CD4-positive, alpha-beta T cell treated with Interleukin-21 for 1 hour (primary cell): ENCODE measurements at places on chromosomes 7 and 10.

- no peak for DNase-seq
Observed at GRCh38 chr7:113010377-113010776, 76.2 kb downstream of the GPR85 start.

GRCh38 chr10:103470761-103471653 lies 8.0 kb downstream of the CALHM3 start:
- peak; percentile 82 for DNase-seq

DNA sequence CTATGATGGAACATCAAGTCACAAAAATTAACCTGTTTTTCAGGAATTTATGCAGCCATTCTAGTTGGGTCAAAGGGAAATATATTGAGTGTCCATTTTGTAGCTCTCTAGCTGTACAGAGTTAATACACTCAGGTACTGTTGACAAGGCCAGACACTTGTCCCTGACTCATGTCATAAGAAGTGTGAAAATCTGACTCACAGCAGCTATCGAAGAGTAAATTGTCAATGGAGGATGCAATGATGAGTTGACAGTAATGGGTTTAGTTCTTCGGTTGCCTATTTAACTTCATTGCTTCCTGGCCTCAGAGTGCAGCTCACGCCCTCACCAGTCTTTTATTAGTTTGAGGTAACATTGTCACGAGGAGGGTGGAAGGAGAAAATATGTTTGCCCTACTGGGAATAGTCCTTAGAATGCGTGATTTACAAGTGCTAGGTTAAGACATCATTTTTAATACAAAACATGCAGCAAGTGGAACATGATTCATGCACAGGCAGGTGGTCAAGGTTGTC lies 255.1 kb downstream of the XPNPEP1 start:
- no peak for DNase-seq

DNA sequence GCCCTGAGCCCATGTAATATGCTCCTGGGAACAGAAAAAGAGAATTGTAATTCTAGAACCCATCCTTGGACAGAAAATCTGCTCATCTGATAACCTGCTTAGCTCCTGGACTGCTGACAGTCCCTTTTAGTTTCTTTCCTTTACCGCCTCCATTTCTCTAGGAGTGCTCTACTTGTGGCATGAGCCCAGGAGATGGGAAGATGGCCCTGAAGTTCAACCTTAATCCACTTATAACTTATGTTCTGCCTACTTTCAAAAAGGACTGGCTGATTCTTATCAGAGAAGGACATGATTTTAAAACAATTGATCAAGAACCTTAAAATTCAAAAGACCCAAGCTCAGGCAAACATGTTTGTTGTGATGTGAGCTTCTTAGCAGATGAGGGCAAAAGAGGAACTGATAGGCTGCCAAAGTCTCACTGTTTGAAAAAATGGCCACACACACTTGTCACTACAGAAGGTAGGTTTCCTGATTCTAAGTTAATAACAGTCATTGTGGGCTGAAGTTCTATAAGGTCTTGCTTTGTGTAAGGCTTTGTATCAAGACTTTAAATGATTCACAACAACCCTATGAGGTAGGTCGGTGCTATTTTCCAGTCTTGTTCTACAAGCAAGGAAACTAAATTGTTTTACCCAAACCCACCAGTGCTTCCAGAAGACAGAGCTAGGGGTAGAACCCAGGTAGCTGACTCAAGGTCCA lies 94.3 kb upstream of the AFAP1L2 start:
- DNase-seq: no peak

GRCh38 chr7:148535217-148535616 lies 55.3 kb upstream of the C7orf33 start:
- DNase-seq: peak; percentile 2

GRCh38 chr10:126171555-126171954 lies 216.7 kb downstream of the ADAM12 start:
- DNase-seq: no peak

GRCh38 chr10:113980408-113981087 lies 63.1 kb upstream of the ADRB1 start:
- DNase-seq: no peak

DNA sequence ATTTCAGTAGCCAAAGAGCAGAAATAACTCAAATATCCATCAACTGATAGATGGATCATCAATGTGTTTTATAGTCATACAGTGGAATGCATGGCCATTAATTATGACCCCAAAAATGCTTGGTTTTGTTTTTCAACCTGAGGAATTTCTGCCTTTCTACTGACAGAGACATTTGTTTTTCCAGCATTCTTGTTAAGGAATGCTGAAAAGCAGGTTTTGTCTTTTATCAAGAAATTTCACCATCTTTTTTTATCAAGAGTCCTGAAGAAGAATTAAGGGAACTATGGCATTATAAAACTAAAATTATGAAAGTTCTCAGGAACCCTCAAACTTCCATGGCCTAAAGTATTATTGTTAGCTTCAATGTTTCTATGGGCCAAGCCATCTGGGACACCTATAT lies 153.4 kb upstream of the THSD7A start:
- DNase-seq: no peak

- no peak for DNase-seq
Observed at GRCh38 chr10:100013621-100014020, 3.9 kb upstream of the DNMBP start.

DNA sequence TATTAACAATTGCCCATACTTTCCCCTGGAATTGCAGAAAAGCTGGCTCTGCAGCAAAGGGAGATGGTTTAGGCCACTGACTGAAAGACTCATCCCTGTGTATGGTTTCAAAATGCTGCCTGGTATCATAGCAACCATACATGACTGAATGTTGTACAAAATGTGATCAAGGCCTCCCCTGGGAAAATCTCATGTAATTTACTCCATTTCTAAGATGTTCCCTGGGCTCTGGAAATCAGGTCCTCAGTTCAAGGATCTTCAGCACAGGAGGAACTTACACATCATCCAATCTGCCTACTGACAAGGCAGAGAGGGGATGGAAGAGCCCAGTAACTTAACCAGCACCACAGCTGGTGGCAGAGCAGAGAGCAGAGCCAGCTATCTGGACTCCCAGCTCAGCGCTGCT lies 111.8 kb downstream of the JAZF1 start:
- DNase-seq: no peak

DNA sequence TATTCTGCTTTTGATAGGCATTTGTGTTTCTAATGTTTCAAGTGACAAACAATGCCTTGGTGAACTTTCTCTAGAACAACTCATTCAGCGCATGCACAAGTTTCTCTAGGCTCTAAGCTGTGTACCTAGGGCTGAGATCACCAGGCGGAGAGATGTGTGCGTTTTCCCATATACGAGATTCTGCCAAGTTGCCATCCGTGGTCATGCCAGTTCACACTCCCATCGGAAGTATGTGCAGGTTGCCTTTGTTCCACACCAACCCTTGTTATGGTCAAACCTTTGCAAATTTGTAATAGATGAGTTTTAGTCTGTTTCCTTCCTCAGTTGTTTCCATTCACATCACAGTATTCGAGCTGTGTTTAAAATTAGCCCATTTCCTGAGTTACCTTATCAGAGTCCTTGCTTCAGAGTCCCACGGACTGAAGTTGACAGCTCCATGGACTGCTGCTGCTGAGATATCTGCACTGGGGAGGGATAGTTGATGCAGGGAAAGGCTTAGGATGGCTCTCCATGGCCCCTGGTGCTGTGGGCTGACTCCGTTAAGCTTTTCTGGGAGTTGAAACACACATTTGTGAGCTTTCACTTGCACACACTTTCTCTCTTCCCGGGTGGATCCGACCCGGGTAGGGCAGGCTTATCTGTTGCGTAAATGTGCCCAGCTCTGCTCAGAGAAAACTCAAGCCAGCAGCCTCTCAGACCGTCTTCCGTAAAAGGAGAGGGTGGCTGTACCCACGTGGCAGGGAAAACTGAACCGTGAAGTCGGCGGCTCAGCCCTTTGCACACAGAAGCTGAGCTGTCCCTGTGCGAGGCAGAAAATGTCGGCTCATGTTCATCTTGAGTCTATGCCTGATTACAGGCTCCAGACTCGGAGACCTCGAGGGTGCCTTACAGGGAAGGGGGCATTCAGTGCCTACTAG lies 49.4 kb downstream of the HK1 start:
- peak; percentile 35 for DNase-seq

DNA sequence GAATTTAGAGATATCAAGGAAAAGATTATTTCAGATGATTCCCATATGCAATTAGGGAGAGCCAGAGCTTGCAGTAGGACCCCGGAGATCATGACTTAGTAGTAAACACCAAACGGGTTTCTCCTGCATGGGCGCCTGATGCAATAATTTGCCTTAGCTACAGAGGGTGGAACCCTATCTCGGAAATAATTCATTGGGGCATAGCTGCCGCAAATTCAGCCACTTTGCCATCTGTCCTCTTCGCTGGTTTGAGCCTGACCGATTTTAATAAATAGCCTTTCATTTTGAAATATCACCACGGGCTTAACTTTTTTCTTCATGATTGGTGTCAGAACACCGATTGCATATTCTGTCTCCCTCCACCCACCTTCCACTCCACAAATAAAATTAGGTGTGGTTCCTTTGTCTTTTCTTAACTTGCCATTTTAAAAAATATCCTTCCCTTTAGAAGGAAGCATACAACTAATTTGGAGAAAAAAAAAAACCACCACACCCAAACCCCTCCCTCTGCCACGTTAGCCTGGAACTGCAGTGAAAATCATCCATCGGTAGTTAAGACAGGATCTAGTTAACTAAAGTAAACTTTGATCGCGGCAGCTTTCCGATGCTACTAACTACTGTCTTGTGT lies 1.4 kb downstream of the GARS1 start:
- peak; percentile 9 for DNase-seq

GRCh38 chr10:84510121-84510520 lies 181.7 kb downstream of the CCSER2 start:
- DNase-seq: no peak

GRCh38 chr7:136076954-136077353 lies 99.8 kb upstream of the MTPN start:
- no peak for DNase-seq

GRCh38 chr10:78434886-78435285 lies 401.2 kb downstream of the RPS24 start:
- no peak for DNase-seq

GRCh38 chr7:116337018-116337417 lies 126.7 kb downstream of the TES start:
- no peak for DNase-seq

DNA sequence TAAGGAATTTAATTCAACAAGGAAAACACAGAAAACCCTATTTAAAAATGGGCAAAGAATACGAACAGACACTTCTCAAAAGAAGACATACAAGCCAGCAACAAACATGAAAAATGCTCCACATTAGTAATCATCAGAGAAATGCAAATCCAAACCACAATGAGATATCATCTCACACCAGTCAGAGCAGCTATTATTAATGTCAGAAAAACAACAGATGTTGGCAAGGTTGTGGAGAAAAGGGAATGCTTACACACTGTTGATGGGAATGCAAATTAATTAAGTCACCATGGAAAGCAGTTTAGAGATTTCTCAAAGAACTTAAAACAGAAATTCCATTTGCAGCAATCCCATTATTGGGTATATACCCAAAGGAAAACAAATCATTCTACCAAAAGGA lies 55.2 kb downstream of the GCC1 start:
- no peak for DNase-seq

- no peak for DNase-seq
Observed at GRCh38 chr7:141960687-141961422, 12.7 kb downstream of the TAS2R38 start.

GRCh38 chr10:60130130-60130579 lies 223.8 kb upstream of the CCDC6 start:
- no peak for DNase-seq

DNA sequence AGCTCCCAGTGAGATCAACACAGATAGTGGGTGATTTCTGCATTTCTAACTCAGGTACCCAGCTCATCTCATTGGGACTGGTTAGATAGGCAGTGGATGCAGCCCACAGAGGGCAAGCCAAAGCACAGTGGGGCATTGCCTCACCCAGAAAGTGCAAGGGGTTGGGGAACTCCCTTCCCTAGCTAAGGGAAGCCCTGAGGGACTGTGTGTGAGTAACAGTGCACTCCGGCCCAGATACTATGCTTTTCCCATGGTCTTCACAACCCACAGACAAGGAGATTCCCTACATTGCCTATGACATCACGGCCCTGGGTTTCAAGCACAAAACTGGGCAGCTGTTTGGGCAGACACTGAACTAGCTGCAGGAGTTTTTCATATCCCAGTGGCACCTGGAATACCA lies 62.8 kb downstream of the PPP1R3A start:
- no peak for DNase-seq

DNA sequence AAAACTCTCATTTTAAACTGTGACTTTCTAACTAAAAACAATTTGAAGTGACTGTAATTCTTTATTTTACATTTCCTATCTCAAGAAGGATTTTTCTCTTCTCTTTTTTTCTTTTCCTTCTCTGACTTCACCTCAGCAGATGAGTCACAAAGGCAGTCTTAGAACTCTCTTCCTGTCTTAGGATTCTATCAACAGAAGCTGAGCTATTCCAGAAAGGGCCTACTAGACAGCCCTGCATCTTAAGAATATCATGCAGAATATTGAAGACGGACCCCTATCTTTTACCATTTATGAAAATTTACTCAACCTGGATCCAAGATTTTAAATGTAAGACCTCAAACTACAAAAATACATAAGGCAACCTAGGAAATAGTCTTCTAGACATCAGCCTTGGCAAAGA lies 365.7 kb upstream of the SEMA3C start:
- DNase-seq: no peak

DNA sequence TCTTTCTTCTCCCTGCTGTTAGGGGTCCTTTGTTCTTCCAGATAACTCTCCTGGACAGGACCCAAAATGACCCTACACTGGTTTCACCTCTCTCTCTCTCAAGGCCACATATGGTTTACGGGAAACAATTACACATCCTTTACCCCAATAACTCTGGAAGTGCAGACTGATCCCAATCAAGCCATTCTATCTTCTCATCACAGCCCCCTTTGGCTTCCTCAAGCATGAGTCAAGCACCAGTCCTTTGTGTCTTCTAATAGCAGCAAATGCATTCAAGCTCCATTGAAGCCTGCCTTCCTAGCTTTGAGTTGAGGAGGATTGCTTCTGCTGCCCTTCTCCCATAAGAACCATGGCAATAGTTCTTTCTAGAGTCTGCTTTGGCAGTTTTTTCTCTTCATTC lies 20.2 kb downstream of the C10orf67 start:
- no peak for DNase-seq
